ENCODE measurements at places on chromosomes 3 and 15.

DNA sequence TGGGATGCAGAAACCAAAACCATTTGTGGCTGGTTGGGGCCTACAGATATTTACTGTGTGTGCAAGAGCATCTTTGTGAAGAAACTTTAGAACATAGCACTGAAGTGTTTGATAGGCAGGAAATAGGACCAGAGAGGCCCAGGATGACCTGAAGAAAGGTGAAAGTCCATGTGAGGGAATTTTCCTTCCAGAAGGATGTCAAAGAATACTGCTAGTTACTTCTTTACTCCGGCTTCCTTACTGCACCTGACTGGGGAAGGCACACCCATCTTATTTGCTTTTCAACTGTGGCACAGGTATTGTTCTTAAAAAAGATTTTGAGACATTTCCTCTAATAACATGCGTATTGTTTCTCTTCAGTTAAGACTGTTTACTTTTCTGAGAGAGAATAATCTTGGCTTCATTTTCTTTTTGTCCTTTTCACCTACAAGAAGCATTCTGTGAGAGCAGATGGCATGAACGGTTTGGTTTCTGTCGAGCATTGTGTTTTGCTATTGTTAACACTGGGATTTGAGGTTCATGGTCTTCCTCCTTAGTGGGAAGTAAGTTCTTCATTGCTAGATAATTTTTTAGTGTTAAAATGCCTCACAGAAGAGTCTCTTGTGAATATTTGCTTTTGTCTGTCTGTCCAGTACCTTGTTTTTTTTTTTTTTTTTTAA, 71.5 kb downstream of the SLCO3A1 start:
- no peak for DNase-seq

GRCh38 chr15:100720406-100720967, 118.1 kb downstream of the ASB7 start:
- DNase-seq = no peak

GRCh38 chr3:129238945-129239705, 10.3 kb upstream of the COPG1 start:
- DNase-seq = peak; percentile 11

GRCh38 chr3:138933068-138933668, 13.8 kb downstream of the FOXL2 start:
- DNase-seq = no peak

DNA sequence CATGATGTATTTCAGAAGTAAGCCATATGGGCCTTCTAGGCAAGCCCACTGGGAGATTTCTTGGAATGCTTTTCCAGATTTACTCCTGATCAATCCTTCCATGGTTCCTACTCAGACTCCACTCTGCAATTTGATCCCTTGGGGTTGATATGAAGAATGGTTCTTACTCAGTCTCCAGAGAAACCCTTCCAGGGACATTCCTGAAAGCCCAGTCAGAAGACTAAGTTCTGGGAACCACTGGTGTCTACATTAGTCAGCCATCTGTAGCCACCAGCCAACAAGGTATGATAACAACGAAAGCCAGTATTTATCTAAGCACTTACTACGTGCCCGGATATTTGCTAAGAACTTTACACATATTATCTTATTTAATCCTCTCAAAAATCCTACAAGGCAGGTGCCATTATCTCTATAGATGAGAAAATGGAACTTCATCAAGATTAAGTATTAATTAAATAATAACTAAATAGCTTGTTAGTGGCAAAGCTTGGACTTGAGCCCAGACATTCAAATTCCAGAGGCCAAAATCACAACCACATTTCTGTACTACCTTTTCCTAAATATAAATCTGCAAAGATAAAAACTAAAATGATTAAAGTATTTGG, 32.7 kb downstream of the ZNF385D start:
- peak; percentile 99 for DNase-seq

DNA sequence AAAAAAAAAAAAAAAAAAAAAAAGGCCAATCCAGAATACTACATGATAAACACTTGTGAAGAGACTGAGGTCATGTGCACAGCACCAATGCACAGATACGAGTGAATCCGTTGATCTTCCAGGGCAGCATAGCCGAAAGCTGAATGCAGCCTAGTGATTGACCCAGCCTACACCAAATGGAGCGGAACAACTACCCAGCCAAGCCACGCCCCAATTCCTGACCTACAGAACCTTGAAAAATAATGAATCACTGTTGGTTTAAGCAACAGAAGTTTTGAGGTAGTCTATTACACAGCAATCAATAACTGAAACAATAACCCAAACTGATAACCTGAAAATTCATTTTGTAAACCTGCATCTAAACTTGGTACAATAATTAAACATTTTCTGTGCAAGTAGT, 361.0 kb downstream of the FHIT start:
- peak; percentile 69 for DNase-seq

GRCh38 chr15:41862515-41863116, 24.0 kb downstream of the PLA2G4B start:
- no peak for DNase-seq

GRCh38 chr3:12970684-12971083, 102.5 kb downstream of the IQSEC1 start:
- DNase-seq = no peak

Measured in renal cortical epithelial cell (primary cell).